Natural killer cell (primary cell): ENCODE measurements at places on chromosomes 2 and 18.

- DNase-seq: peak; percentile 73
Measured at GRCh38 chr2:201233192-201233811, 27.0 kb upstream of the CASP8 start.

GRCh38 chr2:157557770-157558169 is 70.9 kb downstream of the ACVR1C start:
- DNase-seq: no peak

DNA sequence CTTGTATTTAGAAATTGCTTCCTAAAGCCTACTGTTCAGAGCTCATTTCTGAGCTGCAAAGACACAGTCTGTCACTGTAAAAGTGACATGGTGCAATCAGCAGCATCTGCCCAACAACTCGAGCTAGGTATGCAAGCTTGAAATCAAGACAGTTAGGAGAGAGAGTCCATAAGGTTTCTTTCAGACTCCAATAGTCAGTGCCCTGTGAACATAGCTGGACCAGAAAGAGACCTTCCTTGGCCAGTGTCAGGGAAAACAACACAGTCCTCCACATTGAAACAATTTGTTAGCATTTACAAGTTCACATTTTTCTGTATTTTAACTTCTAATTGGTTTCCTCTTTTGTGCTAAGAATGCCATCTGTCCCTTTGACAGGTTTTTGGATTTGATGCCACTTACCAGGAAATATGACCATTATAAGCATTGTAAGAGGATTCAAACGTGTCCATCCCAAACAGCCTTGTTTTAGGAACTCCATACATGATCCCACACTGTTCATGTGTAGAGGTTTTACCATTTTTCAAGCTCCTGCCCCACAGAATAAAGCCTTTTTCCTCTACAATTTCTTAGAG is 8.9 kb upstream of the MYCN start:
- DNase-seq: no peak

GRCh38 chr18:33757037-33757436 is 179.0 kb downstream of the ASXL3 start:
- no peak for DNase-seq

DNA sequence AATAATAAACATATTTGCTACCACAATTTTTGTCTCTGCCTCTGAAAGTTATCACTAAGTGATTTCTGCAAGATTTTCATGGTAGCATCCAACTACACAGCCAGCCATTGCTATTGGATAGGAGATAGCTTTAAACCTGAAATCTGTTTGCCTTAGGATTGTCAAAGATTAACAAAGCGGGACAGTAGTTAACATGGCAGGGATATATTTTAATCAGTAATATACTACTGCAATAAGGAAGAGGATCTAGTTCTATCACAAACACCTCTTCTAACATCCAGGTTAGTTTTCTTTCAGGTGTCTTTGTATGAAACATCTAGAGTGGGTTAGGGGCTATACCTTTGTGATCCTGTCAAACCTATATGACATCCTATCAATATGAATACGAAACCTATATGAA is 641.3 kb downstream of the DPP10 start:
- no peak for DNase-seq

DNA sequence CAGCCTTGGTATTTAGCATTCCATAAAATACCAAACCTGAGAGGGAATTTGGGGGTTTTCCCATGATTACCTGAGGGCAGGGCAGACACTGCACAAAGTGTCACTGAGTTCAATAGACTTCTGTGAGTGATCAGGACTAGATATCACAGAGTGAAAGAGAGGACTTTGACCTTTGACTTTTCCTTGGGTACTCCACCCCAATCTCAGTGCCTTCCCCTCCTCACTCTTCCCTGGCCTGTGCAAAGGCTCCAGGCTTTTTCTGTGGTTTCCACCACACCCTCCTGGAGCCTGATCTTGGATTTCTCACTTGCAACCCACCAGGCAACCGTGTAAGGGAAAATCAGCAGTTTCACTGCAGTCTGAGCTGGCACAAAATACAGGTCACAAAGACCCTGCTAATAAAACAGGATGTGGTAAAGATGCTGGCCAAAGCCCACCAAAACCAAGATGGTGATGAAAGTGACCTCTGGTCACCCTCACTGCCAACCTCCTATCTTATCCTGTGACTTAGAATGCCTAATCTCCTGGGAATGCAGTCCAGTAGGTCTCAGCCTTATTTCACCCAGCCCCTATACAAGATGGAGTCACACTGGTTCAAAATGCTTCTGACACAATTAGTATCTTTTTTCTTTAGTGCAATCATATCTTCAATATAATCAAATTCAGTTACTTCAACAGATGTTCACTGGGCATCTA is 64.0 kb downstream of the BOD1L2 start:
- no peak for DNase-seq

DNA sequence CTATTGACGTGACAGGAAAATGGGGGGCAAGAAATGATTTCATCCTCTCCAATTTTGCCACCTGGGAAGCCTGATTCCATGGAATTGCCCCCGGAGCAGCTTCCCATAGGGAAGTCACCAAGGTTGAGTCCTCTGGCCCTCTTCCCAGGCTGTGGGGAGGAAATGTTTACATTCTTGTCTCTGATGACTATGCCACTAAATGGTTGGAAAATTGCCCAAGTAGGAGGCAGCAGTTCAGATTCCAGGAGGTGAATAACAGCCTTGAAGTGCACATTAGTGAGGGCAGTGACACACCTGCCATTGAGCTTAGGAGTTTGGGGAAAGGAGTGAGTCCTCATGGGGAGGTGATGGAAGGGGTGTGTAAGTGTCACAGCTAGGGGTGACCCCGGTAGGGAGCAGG is 449.2 kb upstream of the DCC start:
- DNase-seq: no peak
